Adipocyte (in vitro differentiated cells): ENCODE measurements at places on chromosomes 13 and 19.

DNA sequence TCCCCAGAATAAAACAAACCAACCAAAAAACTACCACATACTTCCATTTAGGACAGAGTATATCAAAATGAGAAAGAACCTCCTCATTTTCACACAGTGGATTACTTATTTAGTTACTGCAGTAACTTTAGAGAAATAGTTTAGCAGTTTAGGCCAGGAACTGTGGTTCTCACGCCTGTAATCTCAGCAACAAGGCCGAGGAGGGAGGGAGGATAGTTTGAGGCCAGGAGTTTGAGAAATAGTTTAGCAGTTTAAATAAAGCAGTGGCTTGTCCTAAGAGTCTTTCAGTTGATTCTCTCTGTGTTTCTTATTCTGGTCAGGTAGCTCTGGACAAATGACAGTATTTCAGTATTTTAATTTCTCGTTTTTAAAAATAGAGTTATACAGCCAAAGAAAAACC lies 9.4 kb downstream of the HMGB1 start:
- no peak for DNase-seq

DNA sequence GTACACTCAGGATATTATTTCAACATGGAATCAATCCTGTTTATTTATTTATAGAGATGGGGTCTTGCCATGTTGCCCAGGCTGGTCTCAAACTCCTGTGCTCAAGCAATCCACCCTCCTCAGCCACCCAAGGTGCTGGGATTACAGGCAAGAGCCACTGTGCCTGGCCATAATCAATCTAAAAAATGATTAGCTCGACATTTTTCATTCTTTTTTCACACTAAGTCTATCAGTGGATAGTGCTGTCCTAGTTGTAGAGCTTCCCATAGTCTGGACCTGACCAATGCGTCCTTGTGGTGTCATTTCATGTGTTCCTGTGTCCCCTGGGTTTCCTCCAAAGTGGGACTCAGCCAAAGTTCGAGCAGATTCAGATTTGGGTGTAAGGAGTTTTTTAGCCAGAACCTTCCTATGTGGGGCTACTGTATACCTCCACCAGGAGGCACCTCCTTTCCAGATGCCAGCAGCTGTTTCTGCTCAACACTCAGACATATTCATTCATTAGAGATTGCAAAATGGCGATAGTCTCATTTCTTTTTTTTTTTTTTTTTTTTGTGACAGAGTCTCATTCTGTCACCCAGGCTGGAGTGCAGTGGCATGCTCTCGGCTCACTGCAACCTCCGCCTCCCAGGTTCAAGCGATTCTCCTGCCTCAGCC lies 61.1 kb downstream of the MAP4K1 start:
- no peak for DNase-seq

DNA sequence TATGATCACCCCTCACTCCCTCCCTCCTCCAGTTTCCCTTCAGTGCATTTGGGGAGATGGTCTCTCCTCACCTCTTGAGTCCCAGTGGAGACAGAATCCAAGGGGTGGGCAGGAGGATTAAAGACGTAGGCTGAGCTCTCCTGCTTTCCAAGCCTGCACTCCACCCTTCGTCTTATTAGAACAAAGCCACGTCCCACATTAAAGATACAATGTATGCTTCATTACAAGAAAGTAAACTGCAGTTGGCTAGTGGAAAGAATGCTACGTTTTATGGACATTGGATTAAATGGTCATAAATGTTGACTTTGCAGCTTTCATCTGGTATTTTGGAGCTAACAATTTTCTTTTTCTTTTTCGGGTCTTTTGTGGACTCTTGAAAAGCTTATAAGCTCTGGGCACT lies 1.5 kb upstream of the KLK11 start:
- DNase-seq: no peak

DNA sequence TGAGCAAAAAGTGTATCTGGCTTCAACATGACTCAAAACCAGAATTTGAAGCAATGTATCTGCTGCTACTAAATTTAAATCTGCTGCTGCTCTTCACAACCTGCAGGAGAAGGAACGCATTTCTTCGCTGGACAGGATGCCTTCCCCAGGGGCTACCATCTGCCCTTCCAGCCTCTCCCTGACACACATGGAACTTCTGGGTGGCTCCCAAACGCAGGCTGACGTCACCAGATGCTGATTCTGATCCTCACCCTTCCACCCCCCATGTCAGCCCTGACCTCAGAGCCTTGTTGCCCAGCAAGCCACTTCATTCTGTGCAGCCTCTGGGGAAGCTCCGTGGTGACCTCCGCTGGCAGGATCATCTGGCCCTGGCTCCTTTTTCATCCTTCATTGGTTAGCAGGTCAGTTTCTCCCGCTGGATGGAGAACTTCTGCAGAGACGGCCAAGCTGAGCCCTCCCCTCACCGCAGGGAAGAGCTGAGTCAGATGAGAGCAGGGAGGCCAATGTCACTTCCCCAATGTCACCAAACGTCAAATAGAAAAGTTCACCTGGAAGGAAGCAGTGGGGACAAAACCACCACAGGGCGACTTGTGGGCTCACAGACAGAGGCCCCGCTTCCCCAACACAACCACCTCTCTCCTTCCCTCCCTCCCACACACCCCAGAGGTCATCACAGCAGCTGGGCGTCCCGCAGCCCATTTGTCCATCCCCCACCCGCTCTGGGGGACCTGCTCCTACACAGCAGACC lies 14.0 kb upstream of the RAB20 start:
- no peak for DNase-seq

- DNase-seq: no peak
These were observed 156.4 kb downstream of the MYO16 start for GRCh38 chr13:108785844-108786243.

DNA sequence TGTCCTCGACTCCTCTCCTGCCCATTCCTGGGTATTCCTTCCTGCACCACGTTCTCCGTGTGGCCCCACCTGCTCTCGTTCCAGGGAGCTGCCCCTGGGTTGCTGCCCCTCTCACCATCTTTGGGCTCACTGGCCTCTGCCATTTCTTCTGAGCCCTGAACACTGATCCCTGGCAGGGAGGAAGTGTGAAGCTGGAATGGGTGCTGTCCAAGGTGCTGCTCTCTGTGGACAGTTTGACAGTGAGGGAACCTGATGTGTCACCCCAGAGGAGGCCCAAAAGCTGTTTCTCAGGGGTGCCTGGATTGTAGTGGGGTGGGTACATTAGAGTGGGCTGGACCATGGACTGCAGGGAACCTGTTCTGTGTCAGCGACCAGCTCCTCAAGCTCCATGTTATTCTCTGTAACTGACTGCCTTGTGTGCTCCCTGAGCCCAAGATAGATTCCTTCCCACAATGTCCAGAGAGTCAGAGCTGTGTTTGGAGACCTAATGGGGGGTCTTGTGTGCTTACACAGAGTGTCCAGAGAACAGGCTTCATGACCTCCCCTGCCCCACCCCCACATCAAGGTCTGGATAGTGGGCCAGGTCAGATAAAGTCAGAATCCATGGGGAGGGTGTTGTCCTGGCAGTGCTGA lies 7.2 kb upstream of the CEACAM8 start:
- DNase-seq: peak; percentile 53

DNA sequence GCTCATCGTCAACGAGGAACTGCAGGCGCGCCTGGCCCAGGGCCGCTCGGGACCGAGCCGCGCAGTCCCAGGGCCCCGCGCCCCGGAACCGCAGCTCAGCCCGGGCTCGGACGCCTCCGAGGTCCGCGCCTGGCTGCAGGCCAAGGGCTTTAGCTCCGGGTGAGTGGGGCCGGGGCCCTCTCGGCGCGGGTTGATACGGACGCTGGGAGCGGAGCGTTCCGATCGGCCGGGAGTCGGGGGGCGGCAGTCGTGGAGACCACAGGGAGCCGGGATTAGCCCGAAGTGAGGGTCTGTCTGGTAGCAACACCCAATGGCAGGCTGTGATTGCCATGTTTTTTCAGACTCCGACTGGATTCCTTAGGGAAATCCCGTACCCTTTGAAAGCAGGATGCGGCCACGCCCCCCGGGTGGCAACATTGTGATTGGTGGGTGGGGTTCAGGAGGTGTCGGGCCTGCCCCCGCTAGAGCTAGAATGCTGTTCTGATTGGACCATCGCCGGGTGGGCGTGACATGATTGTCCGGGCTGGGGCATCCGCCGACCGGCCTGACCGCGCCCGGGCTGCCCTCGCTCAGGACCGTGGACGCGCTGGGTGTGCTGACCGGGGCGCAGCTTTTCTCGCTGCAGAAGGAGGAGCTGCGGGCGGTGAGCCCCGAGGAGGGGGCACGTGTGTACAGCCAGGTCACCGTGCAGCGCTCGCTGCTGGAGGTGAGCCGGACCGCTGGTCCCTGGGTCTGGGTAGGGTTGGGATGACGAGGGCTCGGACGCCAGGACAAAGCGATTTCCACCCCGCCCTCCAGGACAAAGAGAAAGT lies 11.3 kb downstream of the EPS8L1 start:
- peak; percentile 94 for DNase-seq

DNA sequence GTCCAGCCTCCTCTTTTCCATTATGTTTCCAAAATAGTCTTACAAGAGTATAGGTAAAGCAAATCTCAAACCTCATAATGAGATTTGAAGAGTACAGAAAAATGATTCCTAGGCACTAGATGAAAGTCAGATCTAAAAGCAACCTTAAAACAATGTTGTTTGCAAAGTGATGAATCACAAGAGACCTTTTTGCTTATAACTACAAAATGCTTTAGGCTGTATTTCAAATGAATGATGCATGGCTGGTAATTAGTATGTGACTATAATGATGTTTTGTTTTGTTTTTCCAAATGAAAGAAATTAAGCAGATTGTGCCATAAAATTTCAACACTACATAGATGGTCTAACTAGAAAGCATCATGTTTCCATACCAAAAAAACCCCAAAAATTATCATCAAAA lies 272.7 kb downstream of the DIAPH3 start:
- peak; percentile 14 for DNase-seq

GRCh38 chr13:71030784-71031183 lies 836.2 kb downstream of the DACH1 start:
- DNase-seq: no peak

DNA sequence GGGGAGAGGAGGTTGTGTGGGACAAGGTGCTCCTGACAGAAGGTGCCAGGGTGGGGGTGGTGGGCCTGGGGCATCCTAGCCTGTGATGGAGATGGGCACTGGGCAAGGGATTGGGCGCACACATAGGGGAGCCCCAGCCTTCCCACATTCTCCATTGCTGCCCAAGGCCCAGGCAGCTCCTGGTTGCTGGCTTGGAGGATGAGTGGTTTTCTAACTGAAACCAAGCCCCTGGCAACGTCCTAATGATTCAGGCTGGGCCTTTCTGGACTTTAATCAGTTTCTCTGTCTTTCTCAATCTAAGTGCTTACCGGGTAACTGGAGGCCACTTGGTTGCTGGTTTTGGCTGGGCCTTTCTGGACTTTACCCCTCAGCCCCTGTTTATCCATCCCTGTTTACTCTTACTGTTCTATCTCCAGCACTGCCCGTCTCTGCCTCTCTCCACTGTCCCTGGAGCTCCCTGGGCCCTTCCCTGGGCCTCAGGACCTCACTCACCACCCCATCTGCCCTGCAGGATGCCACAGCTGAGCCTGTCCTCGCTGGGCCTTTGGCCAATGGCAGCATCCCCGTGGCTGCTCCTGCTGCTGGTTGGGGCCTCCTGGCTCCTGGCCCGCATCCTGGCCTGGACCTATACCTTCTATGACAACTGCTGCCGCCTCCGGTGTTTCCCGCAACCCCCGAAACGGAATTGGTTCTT lies 354 bp downstream of the CYP4F3 start:
- no peak for DNase-seq

DNA sequence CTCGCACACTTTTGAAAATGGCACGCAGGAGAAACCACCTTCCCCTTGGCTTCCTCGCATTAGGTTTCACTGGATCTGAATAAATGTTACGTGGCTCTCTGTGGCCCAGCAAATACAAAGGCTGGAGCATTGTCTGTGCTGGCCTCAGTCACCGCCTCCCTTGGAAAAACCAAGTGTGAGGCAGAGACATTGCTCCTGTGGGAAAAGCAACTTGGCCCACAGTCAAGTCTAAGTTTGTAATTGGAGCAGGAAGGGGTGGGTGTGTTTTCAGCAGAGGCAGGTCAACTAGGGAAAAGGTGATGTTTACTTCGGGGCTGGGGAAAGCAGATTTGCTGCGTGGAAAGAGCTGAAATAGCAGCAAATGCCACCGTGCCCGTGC lies 101.6 kb downstream of the IRS2 start:
- DNase-seq: no peak

- DNase-seq: no peak
These were observed 23.3 kb downstream of the RBM26 start for GRCh38 chr13:79382545-79383275.

GRCh38 chr19:47615230-47615629 lies 6.3 kb downstream of the BICRA start:
- DNase-seq: no peak

DNA sequence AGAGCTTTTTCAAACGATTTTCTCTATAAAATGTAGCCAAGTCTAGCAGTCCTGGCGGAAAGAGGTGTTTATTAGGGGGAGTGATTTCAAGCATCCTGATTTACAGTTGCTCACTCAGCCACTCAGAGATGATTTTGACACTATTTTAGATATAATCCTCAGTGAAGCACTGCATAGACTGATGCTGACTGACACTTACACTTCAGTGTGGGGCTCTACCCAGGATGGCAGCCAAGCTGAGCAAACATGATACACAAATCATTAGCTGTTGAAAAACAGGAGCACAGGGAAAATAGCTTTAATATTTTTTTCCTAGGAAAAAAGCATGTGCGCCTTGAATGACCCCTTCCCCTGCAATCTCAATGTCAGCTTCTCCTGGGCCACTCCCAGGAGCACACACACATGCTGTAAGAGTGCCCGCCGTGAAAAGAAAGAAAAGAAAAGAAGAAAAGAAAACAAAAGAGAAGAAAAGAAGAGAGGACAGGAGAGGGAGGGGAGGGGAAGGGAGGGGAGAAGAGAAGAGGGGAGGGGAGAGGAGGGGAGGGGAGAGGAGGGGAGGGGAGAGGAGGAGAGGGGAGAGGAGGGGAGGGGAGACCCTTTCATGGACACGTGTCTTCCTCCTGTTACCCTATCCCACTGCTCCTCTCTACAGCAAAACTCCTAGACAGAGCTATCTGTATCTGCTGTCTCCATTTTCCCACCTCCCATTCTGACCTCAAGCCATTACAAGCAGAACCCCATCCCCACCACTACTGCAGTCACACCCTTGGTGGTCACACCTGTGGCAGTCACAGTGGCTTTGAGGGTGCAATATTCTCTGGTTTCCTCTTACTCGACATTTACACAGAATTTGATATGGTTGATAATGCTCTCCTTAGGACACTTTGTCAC lies 36.4 kb downstream of the RCBTB2 start:
- DNase-seq: no peak

DNA sequence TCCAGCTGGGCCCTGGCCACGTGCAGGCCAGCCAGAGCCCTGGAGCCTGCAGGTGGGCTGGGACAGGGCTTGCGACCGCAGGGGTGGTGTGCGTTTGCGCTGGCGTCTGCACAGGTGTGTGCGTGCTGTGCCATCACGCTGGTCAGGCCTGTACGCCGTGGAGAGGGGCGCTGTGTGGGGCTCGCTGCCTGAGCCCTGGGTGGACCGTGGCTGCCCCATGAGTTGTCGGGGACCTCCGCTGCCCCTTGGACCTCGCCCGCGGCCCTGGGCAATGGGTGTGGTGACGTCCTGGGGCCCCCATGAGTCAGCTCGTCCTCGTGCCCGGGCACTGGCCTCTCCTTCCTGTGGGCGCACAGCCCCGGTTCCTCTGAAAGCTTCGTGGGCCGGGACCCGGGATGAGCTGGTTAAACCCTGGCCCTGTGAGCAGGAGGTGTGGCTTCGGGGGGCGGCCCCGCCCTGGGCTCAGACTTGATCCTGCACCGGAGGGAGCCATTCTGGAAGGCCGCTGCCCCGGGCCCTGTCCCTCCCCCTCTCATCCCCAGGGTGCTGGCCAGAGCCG lies 6.8 kb downstream of the CSNK1G2 start:
- DNase-seq: no peak
